H1 (cell line): ENCODE measurements at places on chromosomes 12 and 14. TPM values are rescaled to one million over a fixed set of nuclear protein-coding genes. Genes with fewer than 3 reads are reported as not detected.

DNA sequence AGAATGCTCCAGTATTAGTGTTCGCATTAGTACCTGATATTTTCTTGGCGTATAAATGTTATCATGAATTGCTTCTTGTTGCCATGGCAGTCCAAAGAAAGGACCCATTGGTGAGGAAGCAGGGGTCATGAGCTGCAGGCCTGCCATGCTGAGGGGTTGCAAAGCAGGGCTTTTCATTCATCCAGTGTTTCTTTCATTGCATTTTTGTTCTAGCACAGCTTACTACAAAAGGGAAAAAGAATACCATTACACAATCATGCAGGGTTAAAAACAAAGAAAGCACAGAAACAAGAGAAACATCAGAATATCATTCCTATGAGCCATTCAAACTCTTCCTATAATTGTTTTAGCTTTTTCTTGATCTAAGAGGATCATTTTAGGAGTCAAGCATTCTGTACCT lies 24.0 kb downstream of the DICER1 start:
- H3K36me3 ChIP-seq, result no peaks in the 10 kb centered on the region

DNA sequence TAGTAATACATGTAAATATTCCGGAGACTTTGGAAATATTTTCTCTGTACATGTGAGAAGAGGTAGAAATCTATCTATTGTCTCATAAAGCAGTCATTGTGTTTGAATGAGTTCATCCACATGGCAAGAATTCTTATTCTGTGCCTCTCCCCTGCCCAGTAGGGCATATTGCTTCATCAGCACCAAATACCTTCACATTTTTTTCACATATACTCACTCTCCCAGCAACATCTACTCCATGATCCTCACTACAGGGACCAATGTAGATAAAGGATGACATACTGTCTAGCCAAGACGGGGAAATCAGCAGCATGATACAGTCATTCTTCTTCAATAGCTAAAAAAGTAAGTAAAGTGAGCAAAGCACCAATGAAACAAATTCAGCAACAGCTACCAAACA lies 1.3 kb upstream of the TAS2R14 start:
- no peak overlapping the region for H3K4me3 ChIP-seq
- no peaks in the 10 kb centered on the region for H3K27me3 ChIP-seq
- H3K27ac ChIP-seq, result no peak overlapping the region
- no peaks in the 10 kb centered on the region; the same call in 1 of the 2 replicates for H3K4me1 ChIP-seq

DNA sequence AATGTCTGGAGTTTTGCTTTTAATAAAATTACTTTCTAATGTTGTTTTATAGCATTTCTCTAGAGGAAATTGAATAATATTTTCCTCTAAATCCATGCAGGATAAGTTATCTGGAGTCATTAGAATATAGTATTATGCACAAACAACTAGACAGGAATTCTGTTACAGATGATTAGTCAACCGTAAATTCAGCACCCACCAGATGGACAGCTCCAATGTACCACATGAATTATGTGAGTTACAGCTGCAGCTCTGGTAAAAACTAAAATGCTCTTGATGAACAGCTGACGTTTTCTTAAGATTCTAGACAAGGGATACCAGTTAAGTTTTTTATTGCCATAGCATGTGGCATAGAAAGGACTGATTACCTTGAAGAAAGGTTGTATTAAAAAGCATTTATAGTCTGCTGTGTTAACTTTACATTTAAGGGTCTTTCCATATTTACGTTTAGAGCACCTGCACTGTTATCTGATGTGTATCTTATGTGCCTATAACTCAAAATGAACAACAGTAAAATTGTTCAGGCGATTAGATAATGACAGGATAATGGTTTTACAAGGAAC lies 321.4 kb upstream of the LRFN5 start:
- no peak for DNase-seq
- H3K27me3 ChIP-seq, result no peaks in the 10 kb centered on the region
- H3K27ac ChIP-seq, result no peak overlapping the region
- H3K4me1 ChIP-seq, result no peaks in the 10 kb centered on the region
- no peaks in the 10 kb centered on the region for H3K36me3 ChIP-seq

DNA sequence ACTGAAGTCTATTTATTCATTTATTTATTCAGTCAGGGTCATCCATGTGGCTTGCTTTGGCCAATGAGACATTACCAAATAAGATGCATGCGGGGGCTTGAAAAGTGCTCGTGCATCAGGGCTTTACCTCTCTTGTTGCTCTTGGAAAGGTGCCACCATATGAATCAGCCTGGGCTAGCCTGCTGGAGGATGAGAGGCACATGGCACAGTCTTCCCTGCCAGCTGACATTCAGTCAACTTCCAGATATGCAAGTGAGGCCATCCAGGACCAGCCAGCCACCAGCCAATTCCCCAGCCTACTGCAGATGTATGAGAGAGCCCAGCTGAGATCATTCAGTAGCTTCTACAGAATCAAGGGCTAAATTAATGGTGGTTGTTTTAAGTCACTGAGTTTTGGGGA lies 105.2 kb upstream of the RPH3A start:
- H3K4me1 ChIP-seq, result no peaks in the 10 kb centered on the region
- H3K27ac ChIP-seq, result no peak overlapping the region
- no peak overlapping the region for H3K4me3 ChIP-seq
- no peak for DNase-seq
- no peaks in the 10 kb centered on the region for H3K27me3 ChIP-seq
- H3K36me3 ChIP-seq, result no peaks in the 10 kb centered on the region

Gene PLEKHG7
- total RNA-seq, result not detected in 2 replicates
